Stimulated activated CD4-positive, alpha-beta T cell treated with anti-CD3 and anti-CD28 coated beads, Interleukin-1b, Interleukin-23, amount 100 ng/mL, for 24 hours (primary cell): ENCODE measurements at places on chromosomes 5 and 9.

- no peak for DNase-seq
Observed at GRCh38 chr5:149157330-149157729, 16.0 kb downstream of the ABLIM3 start.

GRCh38 chr5:127210042-127210441 lies 80.6 kb upstream of the MEGF10 start:
- DNase-seq: no peak

DNA sequence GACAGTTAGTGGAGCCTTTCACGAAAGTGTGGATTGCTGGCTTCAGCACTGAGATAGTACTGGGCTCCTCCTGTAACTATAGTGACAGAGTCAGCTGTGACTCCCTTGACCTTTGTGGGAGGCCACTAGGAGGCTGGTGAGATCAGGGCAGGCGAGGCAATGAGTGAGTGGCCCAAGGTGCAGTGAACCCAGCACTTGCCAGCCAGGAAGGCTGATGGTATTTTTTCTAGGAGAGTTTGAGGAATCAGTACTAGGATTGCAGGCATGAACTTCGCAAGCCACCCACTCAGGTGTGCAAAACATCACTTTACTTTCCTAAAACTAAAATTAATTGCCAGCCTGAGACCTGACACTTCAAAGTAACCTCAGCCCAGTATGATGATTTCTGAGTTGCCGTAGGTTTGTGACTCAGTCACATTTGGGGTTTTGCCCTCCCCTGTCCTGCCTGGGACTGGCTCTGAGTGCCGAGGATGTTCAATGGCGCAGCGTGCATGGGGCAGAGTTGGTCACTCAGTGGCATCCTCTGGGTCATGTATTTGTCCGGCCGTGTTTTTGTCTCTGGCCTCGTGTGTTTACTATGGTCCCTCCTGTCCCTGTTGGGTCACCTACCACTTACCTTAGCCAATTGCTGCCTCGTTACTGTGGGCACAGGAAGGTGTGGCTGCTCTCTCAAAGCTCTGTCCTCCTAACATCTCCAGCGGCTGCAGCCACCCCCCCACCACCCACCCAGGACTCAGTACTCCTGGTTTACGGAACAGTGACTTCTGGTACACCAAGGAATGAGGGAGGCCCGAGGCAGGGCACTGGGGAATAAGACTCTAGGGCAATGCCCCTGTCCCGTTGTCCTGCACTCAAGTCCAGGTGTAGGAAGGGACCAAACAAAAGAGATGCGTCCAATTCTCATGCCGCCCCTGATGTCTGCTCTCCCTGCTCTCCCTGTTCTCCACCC lies 67.2 kb downstream of the IL31RA start:
- DNase-seq: no peak

- DNase-seq: no peak
Observed at GRCh38 chr9:130945173-130945572, 6.1 kb upstream of the FIBCD1 start.

- no peak for DNase-seq
Observed at GRCh38 chr5:10573487-10574145, 9.7 kb downstream of the ANKRD33B start.

- DNase-seq: no peak
Observed at GRCh38 chr9:136156209-136157120, 37.8 kb upstream of the TMEM250 start.

DNA sequence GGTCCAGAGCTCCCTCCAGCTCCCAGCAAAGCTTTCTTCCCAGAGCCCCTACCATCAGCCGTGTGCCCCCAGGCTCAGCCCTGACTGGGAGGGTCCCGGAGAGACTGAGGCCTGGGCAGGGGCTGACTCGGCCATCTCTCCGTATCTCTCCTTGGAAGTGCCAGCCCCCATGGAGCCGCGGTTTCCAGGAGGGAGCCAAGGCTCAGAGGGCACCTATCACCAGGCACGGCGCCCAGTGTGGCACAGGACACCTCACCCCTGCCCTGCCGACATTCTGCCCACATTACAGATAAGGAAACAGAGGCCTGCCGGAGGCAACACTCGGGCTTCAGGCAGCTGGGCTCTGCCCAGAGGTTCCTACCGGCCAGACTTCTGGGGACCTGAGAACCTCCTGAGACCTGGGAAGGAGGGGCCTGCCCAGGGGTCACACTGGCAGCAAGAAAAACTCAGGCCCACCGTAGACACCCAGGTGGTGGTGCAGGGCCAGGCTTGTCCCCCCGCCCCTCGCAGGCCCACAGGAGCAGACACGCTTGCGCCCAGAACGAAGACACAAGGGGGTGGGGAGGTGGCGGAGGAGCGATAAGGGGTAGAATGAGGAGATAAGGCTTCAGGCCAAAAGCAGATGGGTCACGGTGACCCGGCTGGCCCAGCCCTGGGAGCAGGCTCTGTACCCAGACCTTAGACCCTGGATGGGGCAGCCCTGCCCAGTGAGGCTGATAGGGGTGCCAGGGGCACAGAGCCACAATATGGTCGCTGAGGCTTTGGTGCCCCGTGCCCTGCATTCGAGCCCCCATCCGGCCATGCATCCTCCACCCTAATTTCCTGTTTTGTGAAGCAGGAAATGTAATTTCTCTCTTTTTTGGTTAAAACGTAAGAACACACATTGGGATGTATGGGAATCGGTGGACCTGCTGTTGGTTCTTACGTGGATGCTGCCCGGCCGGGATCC lies 11.8 kb downstream of the NR5A1 start:
- no peak for DNase-seq

- DNase-seq: no peak
Observed at GRCh38 chr9:136089697-136090045, 5.4 kb downstream of the NACC2 start.

DNA sequence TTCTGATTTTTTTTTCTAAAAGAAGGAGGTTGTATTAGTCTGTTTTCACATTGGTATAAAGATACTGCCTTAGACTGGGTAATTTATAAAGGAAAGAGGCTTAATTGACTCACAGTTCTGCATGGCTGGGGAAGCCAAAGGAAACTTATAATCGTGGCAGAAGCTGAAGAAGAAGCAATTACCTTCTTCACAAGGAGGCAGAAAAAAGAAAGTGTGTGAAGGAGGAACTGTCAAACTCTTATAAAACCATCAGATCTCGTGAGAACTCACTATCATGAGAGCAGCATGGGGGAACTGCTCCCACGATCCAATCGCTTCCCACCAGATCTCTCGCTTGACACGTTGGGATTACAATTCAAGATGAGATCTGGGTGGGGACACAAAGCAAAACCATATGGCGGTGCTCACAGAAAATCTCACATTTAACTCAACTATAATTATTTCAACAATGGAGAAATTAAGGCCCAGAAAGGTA lies 27.1 kb downstream of the DPYSL3 start:
- no peak for DNase-seq

DNA sequence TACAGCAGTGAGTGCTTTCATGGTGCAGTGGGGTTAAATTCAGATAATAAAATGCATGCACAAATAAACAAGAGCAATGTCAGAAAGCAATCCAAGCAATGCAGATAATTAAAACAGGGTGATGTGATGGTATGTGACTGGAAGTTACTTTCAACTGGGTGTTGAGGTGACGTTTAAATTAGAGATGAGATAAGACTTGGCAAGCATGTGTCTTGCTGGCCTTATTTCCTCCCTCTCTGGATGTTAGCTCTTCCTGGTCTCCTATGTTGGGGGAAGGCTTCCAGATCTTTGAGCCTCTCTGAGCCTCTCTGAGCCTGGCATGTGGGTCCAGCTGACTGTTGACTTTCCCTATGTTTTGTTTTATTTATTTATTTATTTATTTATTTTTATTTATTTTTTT lies 54.4 kb downstream of the DOCK2 start:
- DNase-seq: no peak

GRCh38 chr9:34664281-34665066 lies 2.0 kb upstream of the CCL27 start:
- DNase-seq: peak; percentile 52

DNA sequence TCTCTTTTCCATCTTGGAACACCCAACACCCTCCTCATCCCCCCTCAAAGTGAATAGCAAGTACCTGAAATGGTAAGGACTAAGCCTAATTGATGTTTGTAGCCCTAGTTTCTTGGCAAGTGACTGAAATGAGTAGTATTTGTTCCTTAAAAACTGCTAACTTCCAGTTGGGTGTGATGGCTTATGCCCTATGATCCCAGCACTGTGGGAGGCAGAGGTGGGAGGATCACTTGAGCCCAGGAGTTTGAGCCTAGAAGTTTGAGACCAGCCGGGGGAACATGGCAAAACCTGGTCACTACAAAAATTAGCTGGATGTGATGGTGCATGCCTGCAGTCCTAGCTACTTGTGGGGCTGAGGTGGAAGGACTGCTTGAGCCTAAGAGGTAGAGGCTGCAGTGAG lies 44.1 kb downstream of the ZFR start:
- DNase-seq: no peak

DNA sequence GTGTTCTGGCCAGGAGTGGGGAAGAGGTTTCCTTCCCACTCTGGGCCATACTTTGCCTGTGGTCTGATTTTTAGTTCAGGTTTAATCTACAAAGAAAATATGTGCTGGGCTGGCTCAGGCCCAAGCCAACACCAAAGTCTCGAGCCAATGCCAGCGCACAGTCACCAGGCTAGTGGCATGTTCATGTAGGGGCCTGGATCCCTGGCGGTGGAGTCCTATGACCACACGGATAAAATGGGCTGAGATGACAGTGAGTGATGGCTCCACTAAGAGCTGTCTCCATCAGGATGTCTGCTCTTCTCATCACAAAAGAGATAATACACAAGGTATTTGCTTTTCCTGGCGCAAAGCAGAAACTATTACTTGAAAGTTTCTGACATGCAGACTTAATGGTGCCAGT lies 92.9 kb upstream of the PTPN3 start:
- DNase-seq: no peak

- DNase-seq: no peak
Observed at GRCh38 chr5:58871648-58872242, 288.9 kb downstream of the RAB3C start.

DNA sequence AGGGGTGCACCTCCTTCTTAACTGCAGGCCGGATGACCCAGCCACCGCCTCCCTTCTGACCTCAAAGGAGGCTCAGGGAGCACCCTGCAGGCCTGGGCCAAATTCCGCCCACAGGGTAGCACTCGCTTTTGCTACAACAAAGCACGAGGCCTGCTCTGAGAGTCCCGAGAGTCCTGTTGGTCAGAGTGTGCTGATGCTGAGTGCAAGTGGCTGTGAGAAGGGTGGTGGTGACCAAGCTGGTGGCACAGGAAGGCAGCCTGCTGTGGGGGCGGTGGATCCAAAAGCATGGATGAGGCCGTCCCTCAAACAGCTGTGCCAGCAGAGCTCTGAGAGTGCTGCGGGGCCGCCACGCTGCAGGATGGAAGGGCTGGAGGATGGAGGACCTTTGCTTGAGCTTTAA lies 101.8 kb downstream of the AK8 start:
- no peak for DNase-seq
